ENCODE measurements at places on chromosomes 7 and 10. TPM values are rescaled to one million over a fixed set of nuclear protein-coding genes. Genes with fewer than 3 reads are reported as not detected.

The HTRA1 gene
- not detected for total RNA-seq

The ZNF804B gene
- total RNA-seq: not detected

The OGDHL gene
- not detected for total RNA-seq

The SPDYE5 gene
- total RNA-seq: not detected

The OR9A2 gene
- total RNA-seq: not detected

The CDC123 gene
- 105 TPM for total RNA-seq

The ZNF365 gene
- total RNA-seq: 0.04 TPM

The PPP1R17 gene
- total RNA-seq: not detected

The LIPJ gene
- total RNA-seq: not detected

The AIFM2 gene
- total RNA-seq: 2.5 TPM

GRCh38 chr7:28570113-28570969 is 158.0 kb downstream of the CREB5 start:
- no peak overlapping the region for H3K4me3 ChIP-seq
- no peaks in the 10 kb centered on the region for H3K36me3 ChIP-seq
- no peak for DNase-seq
- H3K4me1 ChIP-seq: no peaks in the 10 kb centered on the region

DNA sequence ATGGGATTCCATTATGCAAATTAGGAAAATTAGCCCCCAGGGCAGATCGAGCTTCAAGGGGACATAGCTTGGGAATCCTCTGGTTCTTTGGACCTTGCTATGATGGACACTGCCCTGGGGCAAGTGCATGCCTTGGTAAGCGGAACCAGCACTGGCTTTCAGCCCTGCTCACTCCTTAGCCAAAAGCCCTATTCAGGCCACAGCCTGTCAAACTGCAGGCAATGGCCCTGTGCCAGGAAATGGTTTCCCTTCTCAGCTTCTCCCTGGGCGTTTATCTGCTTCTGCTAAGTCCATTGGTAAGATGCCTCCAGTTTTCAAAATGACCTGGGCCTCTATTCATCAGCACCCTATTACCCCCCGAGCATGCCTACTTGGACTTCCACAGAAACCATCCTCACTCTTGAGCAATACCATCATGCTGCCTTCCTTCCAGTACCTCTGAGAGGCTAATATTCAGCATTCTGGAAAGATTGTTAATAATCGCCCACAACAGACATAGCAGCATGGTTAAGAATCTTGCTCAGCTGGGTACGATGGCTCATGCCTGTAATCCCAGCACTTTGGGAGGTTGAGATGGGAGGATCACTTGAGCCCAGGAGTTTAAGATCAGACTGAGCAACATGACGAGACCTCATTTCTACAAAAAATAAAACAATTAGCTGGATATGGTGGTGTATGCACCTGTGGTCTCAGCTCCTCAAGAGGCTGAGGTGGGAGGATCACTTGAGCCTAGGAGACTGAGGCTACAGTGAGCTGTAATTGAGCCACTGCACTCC is 918.6 kb upstream of the AUTS2 start:
- H3K4me1 ChIP-seq: no peaks in the 10 kb centered on the region
- no peak overlapping the region for H3K4me3 ChIP-seq
- H3K36me3 ChIP-seq: no peaks in the 10 kb centered on the region
- no peak for DNase-seq

DNA sequence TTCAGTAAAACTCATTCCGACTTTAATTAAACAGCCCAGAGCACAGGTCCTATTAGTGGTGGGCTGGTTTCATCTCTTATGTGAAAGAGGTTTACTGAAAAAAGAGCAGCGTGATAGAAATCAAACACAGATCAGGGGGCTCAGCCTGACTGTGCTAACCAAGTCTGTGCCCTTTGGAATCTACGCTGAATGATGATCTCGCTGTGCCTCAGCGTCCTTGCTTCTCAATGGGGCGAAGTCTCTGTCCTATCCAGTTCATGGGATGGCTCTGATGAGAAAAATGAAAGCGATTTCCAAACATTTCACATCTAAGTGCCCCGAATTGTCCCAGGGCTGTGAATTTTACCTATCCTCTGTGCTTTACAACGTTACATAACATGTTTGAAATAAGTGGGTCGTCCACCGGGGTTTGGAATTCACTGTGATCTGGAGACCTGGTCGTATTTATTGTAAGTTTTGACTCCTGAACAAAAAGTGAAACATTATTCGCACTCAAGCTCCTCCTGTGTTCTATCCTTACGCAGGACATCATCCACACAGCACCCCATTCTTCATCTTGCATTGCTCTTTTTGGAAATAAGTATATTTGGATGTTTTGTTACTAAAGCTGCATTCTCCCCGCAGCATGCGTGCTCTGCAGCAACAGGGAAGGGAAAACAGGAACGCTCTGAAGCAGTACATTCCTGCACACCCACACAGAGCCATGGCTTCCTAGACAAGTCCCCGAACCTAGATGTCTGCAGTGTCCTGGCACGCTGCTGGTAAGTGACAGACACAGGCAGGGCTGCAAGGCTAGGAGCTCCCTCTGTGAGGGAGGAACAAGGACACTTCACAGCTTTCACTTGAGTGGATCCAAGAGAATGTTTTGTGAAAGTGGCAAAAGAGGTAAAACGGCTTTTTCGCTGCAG is 83.5 kb downstream of the SLC37A3 start:
- no peak overlapping the region for H3K27ac ChIP-seq
- H3K27me3 ChIP-seq: no peaks in the 10 kb centered on the region
- no peak overlapping the region for H3K4me3 ChIP-seq
- H3K4me1 ChIP-seq: peaks cover 25% of the 10 kb centered on the region

- H3K4me1 ChIP-seq: no peaks in the 10 kb centered on the region
- DNase-seq: no peak
- no peaks in the 10 kb centered on the region for H3K36me3 ChIP-seq
These were observed 73.2 kb downstream of the SEM1 start for GRCh38 chr7:96636342-96636860.

DNA sequence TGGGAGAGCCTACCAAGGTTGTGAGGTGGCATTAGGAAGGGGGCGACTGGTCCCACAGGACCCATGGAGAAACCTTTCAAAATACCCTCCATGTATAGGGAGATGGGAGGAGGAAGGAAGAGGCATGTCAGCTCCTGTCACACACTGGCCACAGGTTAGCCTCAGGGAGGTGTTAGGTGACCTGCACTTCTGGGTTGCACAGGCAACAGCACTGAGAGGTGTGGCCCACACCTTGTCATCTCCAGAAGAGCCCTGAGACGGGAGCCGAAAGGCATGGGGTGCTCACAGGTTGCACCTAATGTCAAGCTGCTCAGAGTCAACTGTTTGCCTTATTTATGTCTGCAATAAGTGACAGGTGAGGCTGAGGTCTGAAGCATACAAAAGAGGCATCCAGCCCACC is 14.6 kb upstream of the USP6NL start:
- H3K4me3 ChIP-seq: no peak overlapping the region
- H3K4me1 ChIP-seq: peaks cover 6% of the 10 kb centered on the region
- no peak for DNase-seq

DNA sequence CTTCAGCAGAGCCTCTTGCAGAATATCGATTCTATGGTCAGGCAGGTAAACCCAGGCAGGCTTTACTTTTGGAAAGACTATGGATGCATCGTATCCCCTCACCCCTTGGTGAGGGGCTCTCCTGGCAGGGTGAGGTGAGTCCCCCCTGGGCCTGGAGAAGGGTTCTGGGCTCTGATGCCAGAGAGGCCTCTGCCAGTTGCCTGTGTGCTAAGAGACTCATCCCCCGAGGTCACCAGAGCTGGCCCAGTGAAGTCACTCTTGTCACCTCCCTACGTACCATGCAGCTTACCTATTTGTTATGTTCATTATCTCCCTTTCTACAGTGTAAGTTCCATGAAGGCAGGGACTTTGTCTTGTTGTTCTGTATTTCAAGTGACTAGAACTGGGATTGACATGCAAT is 51.3 kb downstream of the TSPAN15 start:
- H3K4me3 ChIP-seq: no peak overlapping the region
- H3K27me3 ChIP-seq: no peaks in the 10 kb centered on the region
- H3K36me3 ChIP-seq: no peaks in the 10 kb centered on the region

DNA sequence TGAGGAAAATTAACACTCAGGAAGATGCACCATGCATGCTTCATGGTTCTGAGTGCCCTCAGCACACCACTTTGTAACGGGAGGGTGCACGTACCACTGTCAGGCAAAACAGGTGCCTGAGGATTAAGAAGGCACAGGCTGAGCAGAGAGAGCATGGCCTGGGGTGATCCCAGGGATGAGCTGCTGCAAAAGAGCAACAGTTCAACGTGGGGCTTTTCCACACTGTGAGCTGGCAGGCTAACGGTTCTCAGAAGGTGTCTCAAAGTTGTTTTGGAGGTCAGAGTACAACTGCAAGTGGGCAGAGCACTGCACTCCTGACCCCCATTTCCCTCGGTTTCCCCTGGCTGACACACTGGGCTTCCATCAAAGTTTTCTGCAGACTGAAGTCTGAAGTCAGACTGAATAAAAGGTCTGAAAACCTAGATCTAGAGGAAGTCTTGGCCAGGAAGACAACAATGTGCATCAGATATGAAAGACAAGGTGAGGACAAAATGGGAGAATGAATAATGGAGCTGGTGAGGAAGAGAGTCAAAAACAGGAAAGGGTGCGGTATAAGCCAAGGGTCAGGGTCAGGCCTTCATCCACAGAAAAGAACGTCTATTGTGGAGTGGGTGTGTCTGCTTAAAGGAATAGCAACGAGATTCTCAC is 20.5 kb downstream of the ZNF438 start:
- no peak for DNase-seq
- no peaks in the 10 kb centered on the region for H3K27me3 ChIP-seq
- H3K36me3 ChIP-seq: no peaks in the 10 kb centered on the region
- H3K4me1 ChIP-seq: peaks cover 6% of the 10 kb centered on the region
- H3K4me3 ChIP-seq: no peak overlapping the region
- H3K27ac ChIP-seq: no peak overlapping the region

DNA sequence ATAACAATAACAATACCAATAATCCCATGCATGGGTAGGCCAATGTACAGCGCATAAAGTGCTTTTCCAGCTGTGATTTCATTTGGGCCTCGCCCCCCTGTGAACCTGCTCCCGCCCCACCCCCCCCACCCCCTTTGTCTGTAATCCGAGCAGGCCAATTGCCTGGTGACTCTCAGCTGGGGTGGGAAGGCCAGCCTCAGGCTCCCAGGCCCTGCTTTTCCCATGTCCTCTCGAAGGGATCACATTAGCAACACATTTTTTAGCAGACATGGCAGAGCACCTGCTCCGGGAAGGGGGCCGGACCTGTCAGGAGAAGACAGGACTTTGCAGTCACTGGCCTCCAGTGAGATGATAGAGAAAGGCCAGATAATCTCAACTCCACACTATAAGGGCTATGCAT is 439.3 kb downstream of the RPS24 start:
- no peaks in the 10 kb centered on the region for H3K36me3 ChIP-seq
- H3K27ac ChIP-seq: no peak overlapping the region
- H3K27me3 ChIP-seq: no peaks in the 10 kb centered on the region
- peaks cover 2% of the 10 kb centered on the region for H3K4me1 ChIP-seq

DNA sequence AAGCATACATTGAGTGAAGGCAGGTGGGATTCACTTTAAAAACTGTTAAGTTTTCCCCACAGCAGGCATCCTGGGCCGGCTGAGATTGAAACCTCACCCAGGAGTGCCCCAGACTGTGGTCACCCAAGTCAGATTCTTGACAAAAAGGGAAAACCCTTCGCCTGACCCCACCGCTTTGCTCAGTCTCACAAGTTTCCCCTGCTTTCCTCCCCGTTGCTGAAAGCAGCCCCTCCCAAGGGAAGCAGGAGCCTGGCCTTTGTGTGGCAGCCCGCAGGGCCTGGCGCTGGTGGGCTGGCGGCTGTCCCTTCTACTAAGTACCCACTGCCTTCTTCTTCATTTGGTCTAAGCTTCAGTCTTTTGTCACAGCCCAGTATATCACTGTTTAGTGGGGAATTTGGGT is 16.0 kb downstream of the RNF32 start:
- H3K4me1 ChIP-seq: no peaks in the 10 kb centered on the region
- H3K27ac ChIP-seq: no peak overlapping the region
- no peaks in the 10 kb centered on the region for H3K36me3 ChIP-seq

DNA sequence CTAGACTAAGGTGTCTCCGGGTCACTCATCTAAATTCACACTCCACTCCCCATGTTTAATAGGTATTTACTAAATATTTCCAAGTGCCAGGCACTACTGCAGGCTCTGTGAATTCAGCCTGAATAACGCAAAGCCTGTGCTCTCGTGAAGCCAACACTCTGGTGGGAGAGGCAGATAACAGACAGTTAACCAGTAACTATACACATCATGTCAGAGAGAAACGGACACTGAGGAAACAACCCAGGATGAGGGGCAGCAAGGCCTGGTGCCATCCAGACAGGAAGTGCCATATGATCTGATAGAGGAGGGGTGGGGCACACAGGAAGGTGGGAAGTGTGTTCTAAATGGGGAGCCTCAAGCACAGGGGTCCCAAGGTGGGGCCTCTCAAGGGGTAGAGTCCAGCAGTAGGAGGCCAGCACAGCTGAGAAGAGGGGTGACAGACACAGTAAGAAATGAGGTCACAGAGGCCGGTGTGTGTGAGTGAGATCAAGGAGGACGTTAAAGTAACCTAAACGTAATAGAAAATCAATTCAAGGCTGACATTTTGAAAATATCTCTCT is 85.3 kb downstream of the LARP4B start:
- H3K27ac ChIP-seq: peak overlapping the region; percentile 68
- H3K4me1 ChIP-seq: peaks cover 38% of the 10 kb centered on the region
- DNase-seq: no peak
- H3K36me3 ChIP-seq: peaks cover 64% of the 10 kb centered on the region

GRCh38 chr7:13848681-13849131 is 140.8 kb downstream of the ETV1 start:
- no peaks in the 10 kb centered on the region for H3K36me3 ChIP-seq
- H3K27me3 ChIP-seq: no peaks in the 10 kb centered on the region
- no peak overlapping the region for H3K4me3 ChIP-seq
- no peak overlapping the region for H3K27ac ChIP-seq
- DNase-seq: no peak

GRCh38 chr7:2553831-2554581 is 1.3 kb downstream of the BRAT1 start:
- no peak for DNase-seq
- H3K27me3 ChIP-seq: no peaks in the 10 kb centered on the region
- peak overlapping the region; percentile 89 for H3K4me3 ChIP-seq
- peak overlapping the region; percentile 92 for H3K27ac ChIP-seq
- peaks cover 25% of the 10 kb centered on the region for H3K36me3 ChIP-seq
- peaks cover 45% of the 10 kb centered on the region for H3K4me1 ChIP-seq

GRCh38 chr10:116168329-116168728 is 104.7 kb downstream of the GFRA1 start:
- H3K36me3 ChIP-seq: no peaks in the 10 kb centered on the region
- no peaks in the 10 kb centered on the region for H3K4me1 ChIP-seq
- no peak overlapping the region for H3K27ac ChIP-seq
- no peaks in the 10 kb centered on the region for H3K27me3 ChIP-seq

GRCh38 chr7:117808341-117808757 is 64.9 kb downstream of the CTTNBP2 start:
- H3K4me3 ChIP-seq: no peak overlapping the region
- no peak overlapping the region for H3K27ac ChIP-seq
- H3K4me1 ChIP-seq: no peaks in the 10 kb centered on the region
- H3K36me3 ChIP-seq: no peaks in the 10 kb centered on the region

GRCh38 chr10:122271076-122271475 is at the start of gene BTBD16:
TSS of gene BTBD16 (plus strand) at chr10:122271296. CDS start at chr10:122275082, 3,786 bp downstream.
- DNase-seq: no peak
- peaks cover 2% of the 10 kb centered on the region for H3K27me3 ChIP-seq
